ENCODE measurements at places on chromosomes 5 and 9.

- no peak for DNase-seq
These were observed 194.1 kb downstream of the CCDC171 start for GRCh38 chr9:15746905-15747304.

GRCh38 chr9:77649109-77649812 is 1.1 kb upstream of the GNA14 start:
- DNase-seq, result no peak

GRCh38 chr9:89837934-89838310 is 233.1 kb downstream of the GADD45G start:
- no peak for DNase-seq

GRCh38 chr5:138884094-138884493 is 9.0 kb upstream of the LRRTM2 start:
- DNase-seq, result no peak

DNA sequence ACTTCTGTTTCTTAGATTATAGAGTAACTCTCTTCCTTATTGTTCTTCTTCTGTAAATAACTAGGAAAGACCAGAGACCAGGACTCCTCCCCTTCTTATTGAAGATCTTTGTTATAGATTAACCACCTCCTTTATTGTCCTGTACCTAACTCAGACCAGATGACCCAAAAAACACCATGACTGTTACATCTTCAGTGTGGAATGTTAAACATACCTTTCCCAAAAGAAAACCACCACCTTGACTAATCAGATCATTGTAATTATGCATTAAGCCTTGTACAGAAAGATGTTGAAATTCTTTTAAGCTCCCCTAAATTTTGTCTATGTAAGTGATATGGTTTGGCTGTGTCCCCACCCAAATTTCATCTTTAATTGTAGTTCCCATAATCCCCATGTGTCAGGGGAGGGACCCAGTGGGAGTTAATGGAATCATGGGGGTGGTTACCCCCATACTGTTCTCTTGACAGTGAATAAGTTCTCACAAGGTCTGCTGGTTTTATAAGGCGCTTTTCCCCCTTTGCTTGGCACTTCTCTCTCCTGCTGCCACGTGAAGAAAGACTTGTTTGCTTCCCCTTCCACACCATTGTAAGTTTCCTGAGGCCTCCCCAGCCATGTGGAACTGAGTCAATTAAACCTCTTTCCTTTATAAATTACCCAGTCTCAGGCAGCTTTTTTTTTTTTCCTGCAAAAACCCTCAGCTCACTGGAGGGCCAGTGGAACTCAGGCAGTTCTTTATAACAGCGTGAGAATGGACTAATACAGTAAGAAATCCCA is 26.3 kb downstream of the ARSB start:
- no peak for DNase-seq

DNA sequence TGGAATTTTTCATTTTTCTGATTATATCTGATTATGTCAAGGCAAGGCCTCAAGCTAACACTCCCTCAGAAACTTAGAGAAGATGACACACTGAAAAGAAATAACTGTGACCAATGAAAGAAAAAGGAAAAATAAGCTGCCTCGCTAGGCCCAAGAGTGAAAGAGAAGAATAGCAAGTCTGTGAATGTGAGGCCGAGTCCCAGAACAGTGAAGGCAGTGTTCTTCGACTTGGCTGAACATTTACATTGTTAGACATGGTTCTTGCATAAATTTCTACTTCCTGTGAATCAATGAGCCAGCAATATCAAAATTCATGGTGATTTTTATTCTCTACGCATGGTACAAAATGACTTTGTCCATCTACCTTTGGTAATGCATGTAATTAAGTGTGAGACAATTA is at the start of gene ATP10B:
ATP10B (minus strand) TSS at position 163 of the 400 bp plus-strand sequence. CDS start 164,137 bp downstream, outside the sequence.
- DNase-seq, result no peak

- DNase-seq, result no peak
These were observed 533 bp downstream of the DCANP1 start for GRCh38 chr5:135446615-135447014.

DNA sequence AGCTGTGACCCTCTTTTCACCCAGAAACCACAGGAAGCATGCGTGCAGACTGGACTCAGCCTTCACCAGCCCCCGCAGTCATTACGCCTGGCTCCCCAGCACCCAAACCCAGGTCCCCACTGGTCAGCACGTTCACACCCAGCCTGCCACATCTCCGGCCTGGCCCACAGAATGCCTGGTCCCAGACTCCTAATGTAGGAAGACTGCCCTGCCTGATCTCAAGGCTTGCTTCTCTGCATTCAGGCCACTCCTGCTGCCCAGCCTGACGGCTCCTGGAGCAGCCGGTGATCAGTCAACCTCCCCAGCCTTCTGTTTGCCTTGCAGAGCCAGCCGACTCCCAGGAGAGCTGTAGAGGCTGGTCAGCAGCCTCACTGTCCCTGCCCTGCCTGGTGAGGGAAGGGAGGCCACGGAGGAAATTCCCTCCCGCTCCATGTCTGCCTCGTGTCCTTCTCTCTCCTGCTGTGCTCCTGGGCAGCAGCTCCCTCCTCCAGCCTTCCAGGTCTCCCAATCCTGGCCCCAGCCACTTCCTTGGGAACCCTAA is 25.4 kb downstream of the ADAMTS2 start:
- DNase-seq, result no peak

DNA sequence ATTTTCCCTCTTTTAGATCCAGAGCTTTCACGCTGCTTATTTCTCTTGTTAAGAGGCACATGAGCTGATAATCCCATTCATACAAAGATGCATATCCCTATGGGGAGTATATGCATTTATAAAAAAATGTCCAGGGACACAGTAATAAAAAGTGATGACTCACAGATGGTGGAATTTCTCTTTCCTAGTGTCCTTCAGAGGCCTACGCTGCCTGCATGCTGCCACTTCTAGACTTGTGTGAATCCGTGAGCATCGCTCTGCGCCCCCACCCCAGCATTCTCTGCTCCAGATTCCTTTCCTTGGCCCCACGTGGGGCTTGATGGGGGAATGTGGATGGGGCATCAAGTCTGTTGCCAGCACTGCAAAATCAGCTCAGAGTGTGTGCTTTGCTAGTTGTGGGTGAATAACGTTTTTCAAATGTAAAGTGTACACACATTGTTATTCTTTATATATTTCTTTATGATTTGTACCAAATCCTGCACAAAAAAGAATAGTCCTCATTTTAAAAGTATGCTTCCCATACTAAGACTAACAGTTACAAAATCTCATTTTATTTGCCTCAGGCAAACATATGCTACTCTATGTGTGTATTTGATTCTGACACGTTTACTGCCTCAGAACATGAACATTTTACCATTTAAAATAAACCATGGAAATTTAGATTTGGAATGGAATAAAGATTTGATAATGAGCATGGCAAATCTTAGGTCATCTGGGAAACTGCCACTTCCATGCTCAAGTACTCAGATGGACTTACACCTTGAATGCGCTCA is 22.4 kb upstream of the RASGRF2 start:
- DNase-seq, result no peak

GRCh38 chr9:69655065-69655464 is 17.1 kb downstream of the APBA1 start:
- DNase-seq, result no peak

DNA sequence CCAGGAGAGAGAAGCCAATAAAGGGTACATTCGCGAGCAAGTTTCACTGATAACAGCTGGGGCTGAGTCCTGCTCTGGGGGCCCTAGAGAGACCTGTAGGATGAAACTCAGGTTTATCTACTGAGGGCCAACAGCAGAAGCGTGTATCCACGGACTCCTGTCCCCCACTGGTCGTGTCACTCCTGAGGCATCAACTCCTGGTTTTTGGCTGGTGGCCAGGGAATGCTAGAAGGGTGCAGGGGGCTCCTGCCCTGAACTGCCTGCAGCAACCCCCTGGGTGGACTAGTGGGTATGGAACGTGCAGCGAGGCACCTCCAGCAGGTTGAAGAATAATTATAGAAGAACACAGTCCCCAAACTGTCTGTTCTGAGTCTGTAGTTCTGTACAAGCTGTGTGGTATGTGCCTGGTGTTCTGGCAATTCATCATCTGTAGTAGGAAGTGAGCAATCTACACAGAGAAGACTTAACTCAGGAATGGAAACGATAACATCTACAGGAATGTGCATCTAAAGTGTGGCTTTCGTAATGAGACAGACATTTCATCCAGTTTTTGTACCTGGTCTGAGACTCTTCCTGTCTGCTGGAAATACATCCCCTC is 64.5 kb upstream of the GNA14 start:
- DNase-seq, result no peak

GRCh38 chr9:96874201-96874785 is 20.0 kb upstream of the ZNF782 start:
- no peak for DNase-seq

- DNase-seq, result no peak
These were observed 284.1 kb downstream of the NFIB start for GRCh38 chr9:14029806-14030374.

DNA sequence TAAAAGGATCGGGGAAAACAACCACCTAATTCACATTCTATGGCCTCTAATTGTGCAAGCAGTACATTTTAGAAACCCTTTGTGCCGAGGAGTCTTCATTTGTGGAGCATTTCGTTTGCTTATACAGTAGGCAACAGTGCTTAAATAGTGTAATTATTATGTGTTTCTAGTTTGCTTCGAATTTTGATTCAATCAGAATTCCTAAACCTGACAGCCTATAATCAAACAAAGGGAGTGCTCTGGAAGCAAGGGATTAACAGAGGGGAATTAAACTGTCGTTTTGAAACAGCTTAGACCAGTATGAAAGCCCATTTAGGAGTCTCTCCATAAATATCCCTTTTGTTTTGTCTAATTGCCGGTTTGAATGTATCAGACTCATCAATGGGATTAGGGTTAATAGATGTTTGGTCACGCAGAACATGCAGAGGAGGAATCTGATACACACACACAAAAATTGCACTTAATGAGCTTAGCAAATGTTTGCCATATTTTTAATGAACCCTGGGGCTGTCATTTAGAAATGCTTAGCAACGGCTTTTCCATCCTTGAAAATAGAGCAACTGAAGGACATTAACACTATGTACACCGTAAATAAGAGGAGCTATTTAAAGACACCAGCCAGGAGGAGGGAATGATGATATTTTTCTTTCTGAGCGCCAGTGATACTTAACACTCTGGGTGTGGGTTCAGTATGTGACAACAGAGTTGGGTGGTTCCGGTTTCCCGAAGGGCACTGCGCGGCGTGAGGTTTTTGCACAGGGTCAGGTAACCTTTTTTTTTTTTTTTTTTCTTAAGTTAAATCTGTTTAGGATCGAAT is 404.7 kb downstream of the TLE4 start:
- no peak for DNase-seq

GRCh38 chr5:179342577-179342976 is 2.7 kb downstream of the ADAMTS2 start:
- no peak for DNase-seq

- DNase-seq, result no peak
These were observed 11.2 kb downstream of the ACO1 start for GRCh38 chr9:32395510-32396216.

DNA sequence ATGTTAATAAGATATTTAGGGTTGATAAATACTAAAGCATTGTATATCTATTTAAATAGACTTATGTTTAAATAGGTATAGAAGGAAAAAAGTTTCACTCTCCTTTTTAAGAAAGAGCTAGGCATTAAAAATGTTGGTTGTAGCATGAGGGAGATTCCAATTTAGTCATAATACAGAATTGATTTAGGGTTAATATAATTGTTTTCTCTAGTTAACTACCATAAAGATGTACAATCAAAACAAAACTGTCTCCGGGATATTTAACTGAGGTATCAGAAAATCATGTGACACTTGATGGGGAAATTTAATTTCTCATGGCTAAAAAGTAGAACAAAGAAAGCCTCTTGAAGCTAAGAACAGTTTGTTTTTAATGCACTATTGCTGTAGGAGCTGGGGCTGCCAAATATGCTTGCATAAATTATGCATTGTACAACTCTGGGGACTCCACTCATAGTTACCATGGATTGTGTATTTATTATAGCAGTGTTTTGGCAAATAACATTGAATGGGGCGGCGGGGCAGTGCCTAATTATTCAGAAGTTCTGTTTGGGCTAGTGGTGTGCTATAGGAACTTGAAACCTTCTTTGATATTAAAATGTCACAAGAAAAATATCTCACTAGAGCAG is 44.2 kb downstream of the SMC2 start:
- DNase-seq, result no peak

DNA sequence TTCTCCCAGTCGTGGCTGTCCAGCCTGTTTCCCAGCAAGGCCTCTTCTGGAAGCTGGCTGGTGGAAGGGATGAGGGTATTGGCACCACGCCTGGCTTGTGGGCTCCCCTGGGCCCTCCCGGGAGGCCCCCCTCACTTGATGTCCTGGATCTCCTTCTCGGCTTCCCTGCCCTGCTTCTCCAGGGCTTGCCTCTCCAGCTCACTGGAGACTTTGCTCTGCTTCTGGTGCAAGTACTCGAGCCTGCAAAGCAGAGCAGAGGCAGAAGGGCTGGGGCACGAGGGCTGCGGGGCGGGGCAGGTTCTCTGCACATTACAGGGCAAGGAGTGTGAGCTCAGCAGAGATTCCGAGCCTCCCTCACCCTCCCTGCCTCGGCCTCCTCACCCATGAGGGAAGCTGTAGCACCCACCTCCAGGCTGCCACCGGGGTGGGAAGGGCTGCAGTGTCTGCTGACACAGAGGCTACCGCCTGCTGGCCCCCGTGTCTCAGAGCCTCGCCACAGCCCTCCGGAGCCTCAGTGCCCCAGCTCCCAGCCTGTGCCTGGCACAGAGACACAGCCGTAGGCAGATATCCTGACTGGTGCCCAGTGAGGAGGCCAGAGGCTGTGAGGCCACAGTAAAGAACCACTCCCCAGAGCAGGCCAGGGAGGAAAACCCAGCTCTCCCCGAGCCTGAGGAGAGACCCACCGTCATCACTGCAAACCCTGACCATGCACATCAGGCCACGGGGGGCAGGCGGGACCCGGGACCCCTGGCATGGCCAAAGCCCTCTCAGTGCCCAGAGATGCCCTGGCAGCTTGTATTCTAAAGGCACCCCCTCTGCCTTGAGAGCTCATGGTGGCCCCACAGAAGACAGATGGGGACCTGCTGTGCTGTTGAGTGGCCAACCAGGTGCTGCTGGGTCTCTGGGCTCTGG is 7.2 kb downstream of the SNAPC4 start:
- no peak for DNase-seq

DNA sequence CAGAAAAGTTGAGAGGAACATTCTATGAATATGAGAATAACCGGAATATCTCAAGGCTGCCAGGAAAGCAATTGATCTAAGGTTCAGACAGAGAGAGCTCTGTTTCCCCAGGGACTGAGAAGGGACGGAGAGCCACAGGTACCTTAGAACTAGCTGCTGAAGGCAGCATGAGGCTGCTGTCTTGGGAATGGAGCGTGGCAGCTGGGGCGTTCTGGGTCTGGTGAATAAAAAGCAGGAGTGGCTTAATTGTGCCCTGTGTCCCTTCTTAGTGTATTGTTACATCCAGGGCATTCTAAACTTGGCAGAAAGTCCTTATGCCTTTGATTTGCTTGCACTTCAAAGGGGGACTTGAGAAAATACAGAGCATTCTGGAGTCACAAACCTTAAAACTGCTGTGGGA is 434.5 kb downstream of the KDM4C start:
- no peak for DNase-seq

- DNase-seq, result no peak
These were observed 33.6 kb downstream of the ERMP1 start for GRCh38 chr9:5799314-5799713.

DNA sequence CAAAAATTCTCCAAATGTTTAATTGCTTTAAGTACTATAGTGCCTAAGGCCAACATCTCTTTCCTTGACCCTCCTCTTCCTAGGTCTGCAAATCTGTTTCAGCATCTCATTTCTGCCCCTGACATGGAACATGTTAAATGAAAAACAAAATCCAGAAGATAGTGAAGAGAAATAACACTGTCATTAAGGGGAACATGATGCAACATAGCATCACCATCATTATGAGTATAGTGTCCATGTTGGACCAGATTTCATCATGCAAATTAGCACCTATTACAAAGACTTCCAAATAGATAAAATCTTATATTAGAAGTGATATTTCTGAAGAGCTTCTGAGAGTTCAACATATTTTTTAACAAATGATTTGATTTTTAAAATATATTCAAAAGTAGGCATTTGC is 375.2 kb downstream of the PTPRD start:
- DNase-seq, result no peak

Measured in activated T-cell treated with anti-CD3 and anti-CD28 coated beads, Interleukin-2, amount 50 U/mL, for 48 hours (primary cell).